ENCODE measurements at places on chromosomes 3 and 15. TPM values are rescaled to one million over a fixed set of nuclear protein-coding genes. Genes with fewer than 3 reads are reported as not detected.

Gene CATSPER2
- 1.3 TPM for total RNA-seq

Gene FGD5
- total RNA-seq, result 75.0 TPM

Gene TRH
- total RNA-seq, result 0.65 TPM

Gene MESP2
- total RNA-seq, result not detected

Gene P2RY13
- total RNA-seq, result 2.2 TPM

Gene GABRA5
- not detected for total RNA-seq

Gene SLCO2A1
- total RNA-seq, result 22.5 TPM

Gene INSYN1
- 3.6 TPM for total RNA-seq

Gene CD200
- 40.4 TPM for total RNA-seq

Gene SCN11A
- 0.31 TPM for total RNA-seq

Gene TEX55
- not detected for total RNA-seq

Gene GOLGA6A
- not detected for total RNA-seq

Gene GOLGA6L10
- 1.3 TPM for total RNA-seq

Gene KCNMB3
- 1.8 TPM for total RNA-seq

Gene ONECUT1
- not detected for total RNA-seq

Gene UROC1
- not detected for total RNA-seq

Gene AMT
- 2.5 TPM for total RNA-seq
